NCI-H1930 (cell line): ENCODE measurements at places on chromosomes 12 and 14.

DNA sequence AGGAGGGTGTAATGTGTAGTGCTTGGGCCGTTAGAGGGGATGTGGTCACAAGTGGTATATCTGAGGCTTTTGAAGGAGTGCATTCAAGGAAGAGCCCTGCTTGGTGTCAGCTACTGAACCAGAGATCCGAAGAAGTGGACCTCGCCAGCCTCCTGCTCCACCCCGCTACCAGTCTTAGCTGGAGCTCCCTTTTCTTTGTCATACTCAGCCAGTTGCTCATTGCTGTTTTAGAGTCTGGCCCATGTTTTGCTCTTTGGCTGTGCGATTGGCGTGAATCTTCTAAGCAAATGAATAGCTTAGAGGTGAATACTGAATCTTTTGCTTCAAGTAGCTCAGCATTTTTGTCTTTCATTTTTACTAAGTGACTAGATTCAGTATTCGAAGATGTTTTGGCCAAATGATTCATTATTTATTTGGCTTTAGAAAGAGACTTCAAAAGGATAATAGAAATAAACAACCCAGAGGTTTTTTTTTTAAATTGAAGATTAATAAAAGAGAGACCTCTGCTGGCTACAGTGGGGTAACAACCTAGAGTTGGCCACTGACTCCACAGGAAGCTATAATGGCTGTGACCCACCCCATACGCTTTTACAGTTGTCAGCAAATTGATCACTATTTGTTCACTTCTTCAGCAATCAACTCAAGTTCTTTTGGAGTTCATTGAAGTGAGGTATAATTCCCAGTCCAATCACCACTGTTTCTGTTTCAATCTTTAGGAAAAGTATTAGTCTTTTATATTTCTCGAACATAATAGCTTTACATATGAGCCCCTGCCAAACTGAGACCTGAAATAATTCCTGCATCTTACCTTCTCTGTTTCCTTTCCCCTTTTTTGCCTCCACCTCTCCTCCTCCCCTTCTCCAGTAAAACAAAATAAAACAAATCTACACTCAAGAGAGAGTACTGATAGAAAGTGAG is 19.9 kb downstream of the CDKN1B start:
- no peak for DNase-seq

DNA sequence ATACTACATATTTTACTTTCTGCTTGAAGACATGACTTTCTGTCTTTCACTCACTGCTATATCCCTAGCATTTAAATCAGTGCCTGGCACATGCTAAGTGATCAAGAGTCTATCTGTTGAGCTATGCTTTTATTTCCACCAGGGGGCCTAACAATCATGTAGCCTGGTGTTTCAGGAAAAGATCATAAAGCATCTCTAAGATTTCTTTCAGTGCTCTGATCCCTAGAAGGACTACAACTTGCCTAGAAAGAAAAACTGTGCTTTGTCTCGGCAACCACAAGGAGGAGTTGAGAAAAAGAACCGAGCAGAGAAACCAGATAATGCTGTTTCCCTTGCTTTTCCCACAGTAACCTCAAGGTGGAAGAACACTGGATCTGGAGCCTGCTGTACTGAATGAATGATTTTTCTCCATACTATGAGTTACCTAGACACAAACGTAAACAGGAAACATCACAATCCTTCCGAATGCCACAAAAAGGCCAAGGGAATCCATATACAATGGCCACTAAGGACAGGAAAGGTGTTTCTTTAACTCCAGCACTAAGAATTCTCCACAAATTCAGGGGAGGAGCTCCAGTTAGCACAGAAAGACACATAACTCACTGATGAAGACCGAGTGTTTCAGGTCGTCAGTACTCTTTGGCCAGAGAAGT is 1.2 kb downstream of the CRY1 start:
- peak; percentile 34 for DNase-seq

GRCh38 chr12:48037267-48037915 is 33.1 kb upstream of the COL2A1 start:
- DNase-seq: no peak

DNA sequence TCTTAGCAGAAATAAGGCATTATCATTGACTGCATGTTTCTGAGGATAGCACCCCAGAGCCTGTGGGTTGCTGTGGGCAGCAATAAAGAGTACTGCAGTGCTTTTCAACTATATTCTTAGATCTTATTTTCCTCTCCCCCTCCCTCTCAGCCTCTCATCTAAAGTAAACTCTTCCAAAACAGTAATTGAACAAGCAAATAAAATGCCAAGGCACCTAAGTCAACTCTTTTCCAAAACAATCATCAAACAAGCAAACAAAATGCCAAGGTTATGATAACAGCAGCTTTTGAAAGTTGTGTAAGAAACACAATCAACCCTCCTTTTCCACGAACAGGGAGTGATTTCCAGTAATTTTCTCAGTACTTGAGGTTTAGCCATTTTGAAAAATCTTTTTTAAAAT is 1542.6 kb downstream of the AACS start:
- no peak for DNase-seq

GRCh38 chr14:34359420-34360117 is 102.5 kb downstream of the SPTSSA start:
- no peak for DNase-seq

GRCh38 chr14:60637479-60638315 is 11.6 kb downstream of the SIX1 start:
- DNase-seq: no peak

DNA sequence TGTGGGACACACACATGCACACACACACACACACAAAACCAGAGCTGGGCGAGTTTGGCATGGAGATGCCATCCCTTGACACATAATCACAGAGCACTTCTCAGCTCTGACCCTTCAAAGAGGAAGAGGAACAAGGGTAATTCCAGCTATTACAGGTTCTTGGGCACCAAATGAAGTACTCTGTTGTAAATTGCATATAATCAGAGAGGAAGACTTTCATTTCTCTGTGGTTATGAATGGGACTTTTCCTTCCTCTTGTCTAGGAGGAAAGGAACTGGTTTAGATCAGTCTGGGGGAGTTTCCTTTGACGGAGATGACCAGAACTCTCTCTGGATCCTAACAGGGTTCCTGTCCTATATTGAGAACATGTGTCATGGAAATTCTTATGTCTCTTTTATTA is 26.4 kb upstream of the FGF6 start:
- no peak for DNase-seq

GRCh38 chr12:108559007-108559655 is 1.8 kb downstream of the SART3 start:
- no peak for DNase-seq

- no peak for DNase-seq
Observed at GRCh38 chr12:19945559-19946435, 422.5 kb upstream of the PDE3A start.

- DNase-seq: no peak
Observed at GRCh38 chr12:20188930-20189653, 179.2 kb upstream of the PDE3A start.

DNA sequence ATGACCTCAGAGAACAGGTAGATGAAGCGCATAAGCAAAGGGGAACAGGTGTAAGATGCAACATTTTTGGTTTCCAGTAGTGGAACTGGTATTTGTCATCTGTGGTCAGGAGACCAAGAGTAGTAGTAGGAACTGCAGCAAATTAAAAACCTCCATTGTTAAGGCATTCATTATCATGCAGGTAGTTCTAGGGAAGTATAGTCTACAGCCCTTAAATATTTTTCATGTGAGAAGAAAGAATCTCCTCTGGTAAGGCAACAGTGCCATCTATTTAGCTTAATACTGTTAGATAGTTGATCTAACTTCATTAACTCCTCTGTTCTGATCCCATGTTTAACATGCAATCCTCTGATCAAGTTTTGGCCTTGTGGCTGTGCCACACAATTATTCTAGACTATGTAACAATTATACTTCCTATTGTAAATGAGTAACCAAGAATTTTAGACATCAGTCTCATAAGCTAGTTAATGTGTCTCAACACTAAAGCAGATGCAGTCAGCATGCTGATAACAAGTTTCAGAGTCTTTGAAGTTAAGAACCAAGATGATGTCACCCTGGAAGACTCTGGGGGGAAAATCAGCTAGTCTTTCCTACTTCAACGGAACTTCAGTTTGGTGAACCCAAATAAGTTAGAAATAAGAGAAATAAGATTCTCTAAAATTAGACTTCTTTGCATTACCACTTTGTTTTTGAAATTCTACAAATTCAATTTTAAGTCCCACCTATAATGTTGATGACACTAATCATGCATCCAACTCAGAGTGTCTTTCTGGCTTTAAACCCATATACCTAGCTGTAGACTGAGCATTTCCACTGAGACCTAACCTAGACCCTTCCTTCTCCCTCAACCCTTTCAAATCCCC is 70.9 kb downstream of the STXBP6 start:
- no peak for DNase-seq

DNA sequence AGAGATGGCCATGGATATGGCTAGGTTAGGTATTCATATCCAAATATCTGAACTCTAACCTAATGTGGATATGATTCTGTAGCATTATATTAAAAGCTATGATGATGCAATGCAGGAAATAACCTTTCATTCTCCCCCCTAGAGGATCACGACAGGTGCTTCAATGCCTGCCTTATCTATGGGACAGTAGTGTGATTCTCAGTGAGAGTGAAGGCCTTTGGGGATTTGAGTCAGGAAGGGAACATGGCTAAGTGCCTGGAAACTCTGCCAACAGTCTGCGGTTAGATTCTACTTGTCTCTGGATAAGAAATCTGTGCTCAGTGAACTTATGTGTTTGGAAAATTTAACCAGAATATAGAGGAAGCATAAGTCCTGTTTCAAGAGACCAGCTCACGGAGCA is 81.8 kb downstream of the SLC38A1 start:
- no peak for DNase-seq

GRCh38 chr12:67080637-67081036 is 188.5 kb upstream of the CAND1 start:
- DNase-seq: no peak

DNA sequence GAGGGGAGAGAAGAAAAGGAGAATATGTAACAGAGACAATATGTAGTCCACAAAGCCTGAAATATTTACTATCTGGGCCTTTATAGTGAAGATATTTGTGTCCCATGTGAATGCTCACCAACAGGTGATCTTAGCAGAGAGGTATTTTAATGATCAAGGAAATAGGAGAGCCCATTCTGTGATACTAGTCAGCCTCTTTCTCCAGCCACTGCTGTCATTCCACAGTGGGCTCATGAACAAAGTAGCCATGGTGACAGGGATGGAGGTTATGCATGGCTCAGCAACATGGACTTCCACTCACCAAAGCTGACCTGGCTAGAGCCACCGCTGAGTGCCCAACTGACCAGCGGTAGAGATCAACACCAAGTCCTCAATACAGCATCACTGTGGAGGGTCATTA is 58.2 kb downstream of the OSBPL8 start:
- DNase-seq: no peak

- DNase-seq: no peak
Observed at GRCh38 chr14:75979071-75979571, 2.7 kb downstream of the TGFB3 start.

DNA sequence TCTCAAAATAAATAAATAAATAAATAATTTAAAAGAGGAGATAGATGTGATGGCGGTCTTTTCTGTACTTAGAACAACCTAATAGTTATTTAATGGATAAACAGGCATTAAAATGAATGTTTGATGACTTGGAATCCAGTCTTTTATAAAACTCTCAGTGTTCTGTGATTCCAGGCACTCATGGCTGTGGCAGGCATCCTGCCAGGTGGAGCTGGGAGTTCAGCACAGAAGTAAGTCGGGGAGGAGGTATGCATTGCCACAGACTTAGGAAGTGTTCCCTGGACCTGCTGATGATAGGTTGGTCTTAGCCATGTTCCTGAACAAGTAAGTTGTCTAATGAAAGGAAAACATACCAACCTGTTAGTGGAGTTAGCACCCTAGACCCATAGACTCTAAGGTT is 126.3 kb downstream of the CACNA1C start:
- no peak for DNase-seq

- DNase-seq: no peak
Observed at GRCh38 chr12:119366007-119366406, 31.5 kb downstream of the CCDC60 start.

DNA sequence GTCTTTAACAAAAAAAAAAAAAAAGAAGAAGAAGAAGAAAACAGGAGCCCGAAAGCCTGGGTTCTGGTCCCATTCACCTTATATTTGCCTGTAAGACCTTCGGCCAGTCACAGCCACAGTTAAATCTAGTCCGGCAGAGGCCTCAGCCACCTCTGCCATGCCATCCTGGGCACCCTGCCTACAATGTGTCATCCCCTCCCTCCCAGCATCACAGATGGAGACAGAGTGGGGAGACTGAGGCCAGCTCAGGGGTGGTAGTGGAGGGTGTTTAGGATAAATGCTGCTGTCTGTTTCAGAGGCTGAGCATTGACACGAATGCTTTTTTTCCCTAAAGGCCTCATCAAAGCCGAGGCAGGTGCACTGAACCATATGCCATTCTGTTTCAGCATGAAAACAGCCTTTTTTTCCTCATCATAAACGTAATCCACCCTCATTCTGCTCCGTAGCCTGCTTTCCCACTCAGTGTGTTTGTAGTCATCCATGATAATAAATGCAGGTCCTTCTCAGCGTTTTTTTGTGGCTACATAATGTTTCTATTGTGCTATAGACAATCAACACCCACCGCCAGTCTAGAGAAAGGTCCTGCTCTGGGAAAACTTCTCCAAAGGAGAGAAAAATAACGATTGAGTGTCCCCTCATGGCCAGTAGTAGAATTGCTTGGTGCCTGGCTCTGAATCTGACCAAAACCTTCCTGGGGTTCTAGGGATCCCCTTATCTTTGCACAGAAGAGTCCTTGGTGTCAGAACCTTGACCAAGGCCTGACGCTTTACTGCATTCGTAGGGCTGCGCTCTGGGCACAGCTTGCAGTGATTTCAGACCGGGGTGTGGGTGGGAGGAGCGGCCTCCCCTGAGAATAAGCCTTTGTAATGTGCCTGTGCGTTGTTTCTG is 41.1 kb upstream of the TSPAN9 start:
- DNase-seq: no peak

DNA sequence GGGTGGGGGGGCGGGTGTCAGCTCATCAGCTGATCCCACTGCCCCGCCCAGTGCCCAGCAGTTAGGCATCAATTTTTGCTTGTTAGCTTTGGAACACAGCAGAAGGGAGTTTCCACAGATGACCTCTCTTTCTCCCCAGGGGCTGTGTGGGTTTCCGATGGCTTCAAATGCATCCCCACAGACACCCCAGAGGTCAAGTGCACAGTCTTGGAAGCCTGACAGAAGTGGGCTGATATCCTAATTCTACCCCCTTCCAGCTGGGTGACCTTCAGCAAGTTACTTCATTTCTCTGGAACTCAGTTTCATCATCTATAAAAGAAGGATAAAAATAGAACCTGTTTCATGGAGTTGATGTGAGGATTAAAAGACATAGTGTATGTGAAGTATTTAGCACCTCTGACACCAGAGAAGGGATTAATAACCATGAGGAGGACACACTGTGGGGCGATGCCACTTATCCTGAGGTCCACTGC is 22.0 kb downstream of the TTC9 start:
- DNase-seq: no peak

GRCh38 chr14:57275023-57275664 is 6.4 kb downstream of the AP5M1 start:
- no peak for DNase-seq
